ENCODE measurements at places on chromosomes 7 and 10. TPM values are rescaled to one million over a fixed set of nuclear protein-coding genes. Genes with fewer than 3 reads are reported as not detected.

- no peak for DNase-seq
These were observed 664.3 kb upstream of the FOXK1 start for GRCh38 chr7:4017785-4018184.

DNA sequence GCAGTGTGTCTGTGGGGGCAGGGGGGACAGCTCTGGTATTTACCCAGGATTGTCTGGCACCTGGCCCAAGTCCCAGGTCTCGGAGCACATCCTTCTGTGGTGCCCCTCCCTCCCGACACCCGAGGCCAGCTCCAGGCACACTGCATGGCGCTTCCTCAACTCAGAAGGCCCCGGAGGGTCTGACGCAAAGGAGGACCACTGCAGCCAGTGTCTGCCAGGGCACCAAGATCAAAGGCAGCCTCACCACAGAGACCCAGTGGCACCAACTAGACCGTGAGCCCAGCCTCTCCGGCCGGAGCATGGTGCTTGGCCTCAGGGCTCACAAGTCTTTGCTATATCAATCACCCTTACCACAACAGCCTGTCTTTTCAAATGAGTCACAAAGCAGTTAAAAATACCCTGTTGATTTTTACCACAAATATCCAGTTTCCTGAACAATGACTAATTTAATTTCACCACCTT is 99.3 kb upstream of the DDC start:
- DNase-seq, result no peak

DNA sequence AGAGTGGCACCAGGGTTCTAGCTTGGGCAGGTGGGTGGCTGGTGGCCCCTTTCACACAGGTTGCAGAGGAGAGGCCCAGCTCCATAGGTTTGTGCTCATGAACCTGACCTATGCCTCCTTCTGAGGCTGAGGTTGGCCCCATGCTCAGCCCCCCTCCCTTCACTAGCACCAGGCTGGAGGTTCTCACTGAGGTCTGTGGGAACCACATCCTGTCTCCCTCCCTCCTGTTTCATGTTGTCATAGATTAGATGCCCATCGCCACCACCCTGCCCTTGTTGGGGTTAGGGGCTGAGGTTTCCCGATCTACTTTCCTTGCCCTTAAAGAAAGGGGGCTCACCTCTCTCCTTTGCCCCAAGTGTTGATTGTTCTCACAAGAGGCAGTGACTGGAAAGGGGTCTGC is 14.7 kb downstream of the NEUROG3 start:
- no peak for DNase-seq

DNA sequence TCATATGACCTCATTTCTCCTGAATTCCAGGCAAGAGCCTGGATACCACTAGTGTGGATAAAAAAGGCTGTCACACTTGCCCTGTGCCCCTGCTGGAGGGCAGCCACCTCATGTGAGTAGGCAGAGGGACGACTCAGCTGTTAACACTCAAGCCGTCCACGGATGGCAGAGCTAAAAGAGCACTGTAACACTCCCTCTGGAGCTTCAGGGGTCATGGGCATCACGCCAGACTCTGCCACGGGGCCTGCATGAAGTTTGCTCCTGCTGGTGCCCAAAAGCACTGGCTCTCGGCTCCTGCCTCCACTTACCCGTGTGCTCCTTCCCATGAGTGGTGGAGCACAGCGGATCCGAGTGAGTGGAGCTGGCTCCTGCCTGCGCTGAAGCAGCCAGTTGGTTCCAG is 919.8 kb upstream of the C7orf33 start:
- no peak for DNase-seq

DNA sequence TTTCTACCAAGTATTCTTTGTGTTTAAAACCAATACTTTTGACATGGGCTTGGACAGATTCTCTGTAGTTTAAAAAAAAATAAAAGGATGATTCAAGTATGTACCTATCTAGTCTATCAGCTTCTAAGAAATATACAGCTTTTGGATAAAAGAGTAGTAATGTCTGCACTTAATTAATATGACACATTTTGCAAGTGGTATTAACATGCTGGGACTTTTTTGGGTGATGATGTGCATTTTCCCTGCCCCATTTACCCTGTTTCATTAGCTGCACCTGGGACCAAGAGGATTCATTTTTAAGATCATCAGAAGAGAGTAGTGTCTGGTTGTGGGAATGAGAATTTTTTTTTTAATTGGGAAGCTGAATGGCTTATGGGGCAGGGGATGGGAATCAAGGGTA is 236.2 kb upstream of the KLF14 start:
- DNase-seq, result no peak

IKZF1 gene
- polyA plus RNA-seq, result 1.8 TPM

SCIN gene
- polyA plus RNA-seq, result 154 TPM

CDNF gene
- polyA plus RNA-seq, result 2.6 TPM

TCERG1L gene
- polyA plus RNA-seq, result 2.4 TPM

PI4K2A gene
- polyA plus RNA-seq, result 18.9 TPM

Measured in renal cortex interstitium (tissue), 15 donors.